ENCODE measurements at places on chromosomes 11 and 22.

DNA sequence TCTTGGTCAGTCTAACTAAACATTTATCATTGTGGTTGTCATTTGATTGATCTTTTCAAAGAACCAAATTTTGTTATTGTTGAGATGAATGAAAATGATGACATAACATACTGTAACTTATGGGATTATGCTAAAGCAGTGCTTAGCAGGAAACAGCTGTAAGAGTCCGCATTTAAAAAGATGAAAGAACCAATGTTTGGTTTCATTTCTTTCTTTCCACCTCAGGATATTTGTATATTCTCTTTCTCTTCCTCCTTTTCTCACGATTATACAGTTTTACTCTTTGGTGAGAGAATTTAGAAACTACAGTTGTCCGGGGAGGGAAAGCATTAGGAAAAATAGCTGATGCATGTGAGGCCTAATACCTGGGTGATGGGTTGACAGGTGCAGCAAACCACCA is 23.1 kb downstream of the PIH1D2 start:
- H3K27ac ChIP-seq: no peak overlapping the region
- H3K4me3 ChIP-seq: no peak overlapping the region
- H3K4me1 ChIP-seq: no peaks in the 10 kb centered on the region
- DNase-seq: no peak
- H3K27me3 ChIP-seq: no peaks in the 10 kb centered on the region
- H3K36me3 ChIP-seq: peaks cover 3% of the 10 kb centered on the region

DNA sequence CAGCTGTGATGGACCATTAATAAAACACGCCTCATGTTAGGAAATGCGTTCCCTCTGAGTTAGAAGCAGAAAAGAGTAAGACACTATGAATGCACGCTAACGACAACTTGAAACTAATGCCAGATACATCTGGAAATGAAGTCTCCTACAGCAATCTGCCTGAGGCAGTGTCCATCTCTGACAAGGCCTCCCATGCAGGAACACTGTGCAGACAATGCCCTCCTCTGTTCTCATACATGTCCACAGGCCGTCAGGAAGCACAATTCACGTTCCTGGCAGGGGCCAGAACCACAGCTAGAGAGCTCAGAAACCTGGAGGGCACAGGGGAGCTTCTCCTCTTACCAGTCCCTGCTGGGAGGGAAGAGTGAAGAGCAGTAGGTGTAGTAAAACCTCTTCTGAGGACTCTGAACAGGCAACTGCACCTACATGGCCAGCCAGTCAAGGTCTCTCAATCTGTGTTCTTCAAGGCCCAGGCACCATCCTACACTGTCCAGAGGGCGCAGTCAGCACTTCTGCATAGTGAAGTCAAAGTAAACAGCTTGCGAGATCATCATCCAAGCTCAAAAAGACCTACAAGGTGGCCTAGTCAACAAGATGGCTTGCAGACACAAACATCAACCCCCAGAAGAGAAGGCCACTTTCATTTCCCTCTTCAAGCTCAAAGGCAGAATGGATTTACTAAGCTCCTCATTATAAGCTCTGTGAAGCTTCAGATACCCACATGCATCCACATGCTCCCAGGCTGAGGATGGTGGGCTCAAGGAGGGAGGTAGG is 41.5 kb upstream of the CYP2D6 start:
- no peak overlapping the region for H3K4me3 ChIP-seq
- no peaks in the 10 kb centered on the region for H3K36me3 ChIP-seq
- DNase-seq: no peak
- H3K27ac ChIP-seq: no peak overlapping the region
- H3K27me3 ChIP-seq: no peaks in the 10 kb centered on the region

DNA sequence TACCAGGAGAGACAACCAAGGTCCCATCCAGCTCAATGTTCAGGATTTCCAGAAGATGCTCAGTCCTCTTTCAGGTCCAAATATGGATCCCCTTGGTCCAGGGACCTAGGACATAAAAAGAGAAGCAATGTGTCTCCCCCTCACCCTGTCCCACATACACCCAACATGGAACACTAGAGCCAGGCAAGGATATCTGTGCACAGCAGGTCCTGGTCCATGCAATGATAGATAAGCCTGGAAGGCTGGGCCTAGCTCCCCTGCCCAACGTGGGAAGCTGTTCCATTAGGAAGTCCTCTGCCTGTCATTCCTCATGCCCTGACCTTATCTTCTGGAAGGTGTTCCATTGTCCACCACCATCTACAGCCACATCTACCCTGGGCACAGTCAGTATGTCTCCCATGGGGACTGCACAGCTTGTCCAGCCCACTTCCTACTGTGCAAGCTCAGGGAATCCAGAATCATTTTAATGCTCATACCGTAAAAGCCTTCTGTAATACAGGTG is 1434.8 kb downstream of the TBC1D22A start:
- no peaks in the 10 kb centered on the region for H3K27me3 ChIP-seq
- H3K36me3 ChIP-seq: no peaks in the 10 kb centered on the region
- H3K4me3 ChIP-seq: no peak overlapping the region
- DNase-seq: no peak
- no peak overlapping the region for H3K27ac ChIP-seq

- H3K27me3 ChIP-seq: no peaks in the 10 kb centered on the region
- H3K4me1 ChIP-seq: no peaks in the 10 kb centered on the region
- H3K4me3 ChIP-seq: no peak overlapping the region
- no peak overlapping the region for H3K27ac ChIP-seq
- H3K36me3 ChIP-seq: peaks cover 36% of the 10 kb centered on the region
- no peak for DNase-seq
These were observed 21.1 kb downstream of the ASCC2 start for GRCh38 chr22:29816980-29817379.

- DNase-seq: no peak
- H3K36me3 ChIP-seq: no peaks in the 10 kb centered on the region
- no peaks in the 10 kb centered on the region for H3K4me1 ChIP-seq
- H3K4me3 ChIP-seq: no peak overlapping the region
- no peak overlapping the region for H3K27ac ChIP-seq
- no peaks in the 10 kb centered on the region for H3K27me3 ChIP-seq
These were observed 29.6 kb downstream of the EHF start for GRCh38 chr11:34650528-34650927.

DNA sequence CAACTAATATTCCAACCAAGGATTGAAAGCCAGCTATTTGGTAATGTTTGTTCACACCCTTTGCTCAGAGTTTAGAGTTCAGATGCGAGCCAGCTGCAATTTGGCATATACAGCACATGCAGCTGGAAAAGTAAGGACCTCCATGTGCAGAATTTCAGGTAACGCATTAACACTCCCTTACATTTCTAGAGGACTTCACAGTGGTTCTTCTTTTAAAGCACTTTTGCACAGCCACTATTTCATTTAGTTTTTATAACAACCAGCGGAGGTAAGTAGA is 3.4 kb downstream of the POU2AF3 start:
- H3K4me1 ChIP-seq: peaks cover 6% of the 10 kb centered on the region
- H3K4me3 ChIP-seq: no peak overlapping the region
- H3K27ac ChIP-seq: no peak overlapping the region
- H3K27me3 ChIP-seq: peaks cover 33% of the 10 kb centered on the region
- no peaks in the 10 kb centered on the region for H3K36me3 ChIP-seq
- no peak for DNase-seq

DNA sequence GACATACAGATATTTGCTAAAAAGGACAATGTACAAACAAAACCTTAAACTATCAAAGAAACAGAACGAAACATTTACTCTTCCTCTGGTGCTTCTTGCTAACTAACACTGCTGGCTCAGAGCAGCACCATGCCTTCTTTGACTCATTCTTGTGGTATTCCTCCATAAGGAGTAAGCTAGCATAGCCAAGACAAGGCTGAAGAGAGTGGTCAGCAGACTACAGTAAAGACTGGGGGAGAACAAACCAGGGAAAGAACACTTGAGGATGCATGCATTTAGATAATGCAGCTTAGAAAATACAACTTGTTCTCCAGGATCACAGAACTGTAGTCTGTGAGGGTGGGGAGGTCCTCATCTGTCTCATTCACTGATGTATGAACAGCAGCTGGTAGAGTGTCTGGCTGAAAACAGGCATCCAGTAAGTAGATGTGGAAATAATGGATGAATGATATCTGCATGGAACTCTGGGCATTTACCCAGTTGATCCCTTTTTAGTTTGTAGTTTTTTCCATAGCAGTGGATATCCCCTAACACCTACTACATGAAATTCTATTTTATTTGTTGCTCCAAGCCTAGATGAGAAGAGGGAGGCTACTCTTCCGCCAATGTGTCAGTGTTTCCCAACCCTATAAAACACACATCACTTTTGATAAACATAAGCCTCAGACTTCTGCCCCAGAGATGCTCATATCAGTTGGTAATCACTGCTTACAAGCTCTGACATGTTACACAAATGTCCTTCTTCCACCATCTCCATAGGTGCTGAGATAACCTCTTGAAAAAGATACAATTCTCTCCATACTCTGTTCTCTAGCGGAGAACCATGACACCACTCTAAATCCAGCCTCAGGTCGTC is 7.3 kb downstream of the SNX19 start:
- no peaks in the 10 kb centered on the region for H3K27me3 ChIP-seq
- no peaks in the 10 kb centered on the region for H3K4me1 ChIP-seq
- H3K27ac ChIP-seq: no peak overlapping the region
- no peak for DNase-seq
- H3K4me3 ChIP-seq: no peak overlapping the region
- H3K36me3 ChIP-seq: peaks cover 28% of the 10 kb centered on the region
